ENCODE measurements at places on chromosomes 4 and X. TPM values are rescaled to one million over a fixed set of nuclear protein-coding genes. Genes with fewer than 3 reads are reported as not detected.

TCEAL5 gene
- not detected for total RNA-seq

DCAF8L1 gene
- 0.24 TPM for total RNA-seq

PRSS12 gene
- 10.9 TPM for total RNA-seq

FAM120C gene
- total RNA-seq = 9.2 TPM

CFAP99 gene
- not detected for total RNA-seq

DCAF12L1 gene
- not detected for total RNA-seq

ARMCX6 gene
- 23.8 TPM for total RNA-seq

SGCB gene
- total RNA-seq = 4.5 TPM

MAGEC3 gene
- not detected for total RNA-seq

CLDN2 gene
- not detected for total RNA-seq

USO1 gene
- total RNA-seq = 37.3 TPM

H2AZ1 gene
- total RNA-seq = 589 TPM

BEX2 gene
- 14.0 TPM for total RNA-seq

SLC49A3 gene
- total RNA-seq = not detected

DCAF4L1 gene
- 0.23 TPM for total RNA-seq

UTP14A gene
- total RNA-seq = 54.2 TPM

BEX1 gene
- total RNA-seq = 37.9 TPM

FGFBP2 gene
- total RNA-seq = not detected

MBTPS2 gene
- 5.5 TPM for total RNA-seq

FAT1 gene
- 50.2 TPM for total RNA-seq

TSPAN6 gene
- 36.3 TPM for total RNA-seq

RIBC1 gene
- total RNA-seq = 0.27 TPM

MORC4 gene
- 9.9 TPM for total RNA-seq

DDIT4L gene
- total RNA-seq = not detected

UBL4A gene
- total RNA-seq = 54.3 TPM

SOD3 gene
- 0.18 TPM for total RNA-seq

MAGEB10 gene
- total RNA-seq = 1.5 TPM

DCLK2 gene
- 13.5 TPM for total RNA-seq

GAGE12C gene
- not detected for total RNA-seq

GPRIN3 gene
- total RNA-seq = 0.03 TPM

FGFR3 gene
- 0.46 TPM for total RNA-seq

DSPP gene
- total RNA-seq = not detected

NPFFR2 gene
- total RNA-seq = 0.17 TPM

NLRP2B gene
- not detected for total RNA-seq

TCEAL6 gene
- total RNA-seq = not detected

EDA2R gene
- total RNA-seq = 0.40 TPM

EGF gene
- total RNA-seq = 7.3 TPM

MAGEA6 gene
- total RNA-seq = 118 TPM

XAGE1A gene
- total RNA-seq = 5.7 TPM

TECRL gene
- not detected for total RNA-seq

SRD5A3 gene
- 5.4 TPM for total RNA-seq

RXFP1 gene
- 1.1 TPM for total RNA-seq

UGT2B15 gene
- not detected for total RNA-seq

USP51 gene
- 2.0 TPM for total RNA-seq

GPR50 gene
- total RNA-seq = not detected

KLKB1 gene
- total RNA-seq = not detected

GLA gene
- total RNA-seq = 78.8 TPM

AMBN gene
- 0.06 TPM for total RNA-seq

ZBTB49 gene
- 3.7 TPM for total RNA-seq

GABRG1 gene
- not detected for total RNA-seq

Data from Daoy (cell line).